Naive thymus-derived CD4-positive, alpha-beta T cell (primary cell): ENCODE measurements at places on chromosomes 1 and 21. TPM values are rescaled to one million over a fixed set of nuclear protein-coding genes. Genes with fewer than 3 reads are reported as not detected.

GRCh38 chr21:14492931-14493330, 53.2 kb downstream of the SAMSN1 start:
- no peak for DNase-seq
- no peak overlapping the region for H3K27ac ChIP-seq
- H3K4me3 ChIP-seq: no peak overlapping the region

DNA sequence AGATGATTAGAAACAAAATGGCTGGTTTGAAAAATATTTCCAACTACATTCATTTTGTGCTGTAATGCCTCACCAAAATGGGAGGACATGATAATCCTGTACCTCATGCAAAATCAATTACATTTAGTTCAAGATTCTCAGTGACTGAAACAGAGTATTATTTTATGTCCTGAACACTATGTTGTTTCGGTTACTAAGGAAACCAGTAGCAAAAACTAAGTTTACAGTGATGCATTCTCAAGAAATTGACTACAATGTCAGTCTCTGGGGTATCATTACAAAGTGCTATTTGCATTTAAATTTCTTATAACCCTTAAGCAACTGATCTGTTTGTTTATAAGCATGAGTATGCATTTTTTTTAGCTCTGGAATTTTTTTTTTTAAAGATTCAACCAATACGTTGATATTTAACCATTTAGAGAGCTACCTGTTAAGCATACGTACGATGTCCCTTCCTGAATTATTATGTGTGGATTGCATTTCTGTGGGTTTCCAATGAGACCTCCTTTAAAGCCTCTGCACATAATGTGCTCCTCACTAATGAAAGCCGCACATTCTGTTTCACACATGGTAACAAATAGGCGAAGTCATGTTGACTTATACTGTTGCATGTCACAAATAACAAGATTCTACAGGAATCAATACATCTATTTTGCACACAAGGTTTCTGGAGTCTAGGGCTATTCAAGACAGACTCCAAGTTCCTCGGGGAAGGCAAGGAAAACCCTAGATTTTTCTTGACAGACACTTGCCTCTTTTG, 1035.7 kb downstream of the ADGRL2 start:
- no peak for DNase-seq
- H3K4me3 ChIP-seq: no peak overlapping the region
- H3K4me1 ChIP-seq: no peaks in the 10 kb centered on the region
- no peaks in the 10 kb centered on the region for H3K27me3 ChIP-seq

- no peak overlapping the region for H3K27ac ChIP-seq
- no peak for DNase-seq
- H3K27me3 ChIP-seq: no peaks in the 10 kb centered on the region
- no peaks in the 10 kb centered on the region for H3K36me3 ChIP-seq
- no peak overlapping the region for H3K4me3 ChIP-seq
Measured at GRCh38 chr1:67753776-67754525, 69.0 kb downstream of the GADD45A start.

The SLC9C2 gene
- total RNA-seq: not detected in 2 replicates
